PC-9 (cell line): ENCODE measurements at places on chromosomes 1 and 21. TPM values are rescaled to one million over a fixed set of nuclear protein-coding genes. Genes with fewer than 3 reads are reported as not detected.

The KCNJ6 gene
- not detected in 2 replicates for total RNA-seq

The BSND gene
- 0.09 TPM in 1 of 2 replicates, not detected in the other for total RNA-seq

The OLIG2 gene
- total RNA-seq = not detected in 2 replicates

The GNAT2 gene
- 0.52 and 0.63 TPM in 2 replicates for total RNA-seq

The SLC45A1 gene
- 0.20 TPM in 1 of 2 replicates, not detected in the other for total RNA-seq

The OR2T6 gene
- total RNA-seq = not detected in 2 replicates

The ARHGAP29 gene
- total RNA-seq = 123 and 137 TPM in 2 replicates

The CRP gene
- total RNA-seq = not detected in 2 replicates

The GCSAML gene
- total RNA-seq = not detected in 2 replicates

DNA sequence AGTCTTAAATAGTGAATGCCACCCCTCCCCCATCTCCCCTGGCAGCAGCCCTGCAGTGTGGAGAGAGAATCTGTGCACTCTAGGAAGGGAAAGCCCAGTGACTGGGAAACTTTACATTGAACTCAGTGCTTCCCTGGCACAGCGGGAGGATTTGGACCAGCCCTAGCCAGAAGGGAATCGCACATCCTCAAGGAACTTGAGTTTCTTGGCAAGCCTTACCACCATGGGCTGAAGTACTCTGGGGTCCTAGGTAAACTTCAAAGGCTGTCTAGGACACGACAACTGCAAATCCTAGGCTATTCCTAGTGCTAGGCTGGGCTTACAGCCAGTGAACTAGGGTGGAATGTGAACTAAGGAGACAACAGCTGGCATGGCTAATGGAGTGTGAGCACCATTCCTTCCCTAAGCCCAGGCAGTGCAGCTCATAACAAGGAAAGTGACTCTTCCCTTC lies 88.3 kb downstream of the COL24A1 start:
- no peak for DNase-seq

GRCh38 chr21:37273440-37273839 lies 6.3 kb upstream of the VPS26C start:
- no peak for DNase-seq

DNA sequence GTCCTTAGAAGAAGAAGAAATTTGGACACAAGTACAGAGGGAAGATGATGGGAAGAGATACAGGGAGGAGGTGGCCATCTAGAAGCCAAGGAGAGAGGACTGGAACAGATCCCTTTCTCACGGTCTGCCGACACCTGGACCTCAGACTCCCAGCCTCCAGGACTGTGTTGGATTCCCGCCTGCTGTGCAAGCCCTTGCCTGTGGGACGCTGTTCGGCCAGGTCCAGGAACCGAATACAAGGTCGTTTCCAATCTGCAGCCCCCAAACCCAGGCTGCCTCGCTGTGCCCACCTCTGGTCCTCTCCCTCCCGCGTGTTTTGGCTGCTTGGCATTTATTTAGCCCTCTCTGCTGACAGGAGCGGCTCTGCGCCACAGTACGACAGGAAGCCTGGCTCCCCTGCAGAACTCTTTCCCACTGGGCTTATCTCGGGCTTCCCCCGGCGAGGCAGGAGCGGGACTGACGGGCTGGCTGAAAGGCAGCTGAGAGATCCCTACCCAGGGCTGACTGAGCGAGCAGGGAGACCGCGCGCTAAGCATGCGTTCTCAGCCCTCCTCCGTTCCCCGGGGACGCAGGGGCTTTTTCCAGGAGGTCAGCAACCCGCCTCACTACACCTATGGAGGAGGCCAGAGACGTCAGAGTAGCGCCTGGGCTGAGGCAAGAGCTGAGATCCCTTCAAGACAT lies 238.4 kb downstream of the TNR start:
- no peak for DNase-seq

DNA sequence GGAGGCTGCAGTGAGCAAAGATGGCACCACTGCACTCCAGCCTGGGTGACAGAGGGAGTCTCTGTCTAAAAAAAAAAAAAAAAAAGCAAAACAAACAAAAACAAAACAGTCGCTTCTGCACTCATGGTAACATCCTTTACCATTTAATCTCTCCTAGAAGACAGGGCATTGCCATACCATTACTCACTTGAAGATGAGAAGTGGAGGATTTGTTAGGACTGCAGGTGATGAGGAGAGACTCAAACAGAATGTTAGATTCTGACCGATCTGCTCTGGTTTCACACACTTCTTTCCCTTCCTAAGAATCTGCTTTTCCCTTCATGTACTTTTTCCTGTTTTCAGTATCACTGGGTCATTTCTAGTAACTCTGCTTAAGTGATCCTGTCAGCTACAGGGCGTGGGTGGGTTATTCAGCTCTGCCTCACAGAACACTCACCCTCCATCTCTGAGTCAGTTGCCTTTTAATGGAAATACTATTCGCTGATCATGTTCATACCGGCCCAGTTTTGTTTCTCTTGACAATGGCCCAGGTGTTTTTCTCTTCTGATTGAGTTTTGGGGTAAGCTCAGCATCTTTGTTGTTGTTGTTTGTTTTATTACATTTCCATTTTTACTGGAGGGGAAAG lies 148.0 kb upstream of the ERG start:
- DNase-seq = no peak

- DNase-seq = no peak
Observed at GRCh38 chr1:234331507-234331906, 41.7 kb upstream of the COA6 start.

DNA sequence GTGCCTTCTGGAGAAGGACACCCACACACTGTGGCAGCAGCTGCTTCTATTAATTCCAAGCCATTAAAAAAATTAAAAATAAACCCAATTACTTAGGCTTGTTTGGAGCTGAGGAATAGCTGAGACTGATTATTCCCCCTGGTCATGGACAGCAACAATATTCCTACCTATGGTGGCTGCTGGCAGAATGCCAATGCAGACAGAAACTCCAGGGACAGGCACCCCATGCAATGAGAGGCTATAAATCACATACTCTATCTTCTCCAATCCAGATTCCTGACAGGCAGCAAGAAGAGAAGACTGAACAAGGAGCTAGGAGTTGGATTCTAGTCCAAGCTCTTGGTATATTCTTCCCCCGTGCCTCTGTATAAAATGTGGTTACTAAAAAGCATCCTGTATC lies 275.4 kb upstream of the BEND5 start:
- no peak for DNase-seq

DNA sequence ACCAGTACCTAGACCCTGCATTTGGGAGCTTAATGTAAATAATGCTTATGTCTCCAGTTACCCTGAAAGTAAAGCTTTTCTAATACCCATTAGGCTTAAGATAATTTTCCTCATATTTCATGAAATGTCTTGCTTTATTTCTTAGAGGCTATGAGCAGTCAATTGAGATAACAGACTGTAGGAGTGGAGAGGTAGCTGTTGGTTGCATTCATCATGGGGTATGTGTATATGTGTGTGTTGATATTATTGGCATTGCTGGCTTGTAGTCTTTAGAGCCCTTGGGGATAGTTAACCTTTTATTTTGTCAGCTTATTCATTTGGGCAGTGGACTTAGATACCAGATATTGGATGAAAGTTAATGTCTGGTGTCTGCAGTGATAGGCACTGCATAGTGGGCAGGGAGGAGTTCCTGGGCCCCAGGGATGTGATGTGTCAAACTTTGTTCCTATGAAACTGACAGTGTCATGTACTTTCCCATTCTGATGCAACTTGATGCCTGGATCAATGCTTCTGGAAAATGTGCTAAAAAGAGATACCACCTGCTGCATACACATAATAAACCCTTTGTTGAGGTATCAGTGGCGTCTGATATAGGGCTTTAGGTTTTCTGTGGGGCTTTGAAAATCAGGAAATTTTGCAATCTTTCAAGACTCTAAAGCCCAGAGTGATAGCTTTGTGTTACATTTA lies 83.9 kb downstream of the MAST2 start:
- no peak for DNase-seq

GRCh38 chr1:186762653-186763052 lies 66.1 kb upstream of the PLA2G4A start:
- DNase-seq = no peak

DNA sequence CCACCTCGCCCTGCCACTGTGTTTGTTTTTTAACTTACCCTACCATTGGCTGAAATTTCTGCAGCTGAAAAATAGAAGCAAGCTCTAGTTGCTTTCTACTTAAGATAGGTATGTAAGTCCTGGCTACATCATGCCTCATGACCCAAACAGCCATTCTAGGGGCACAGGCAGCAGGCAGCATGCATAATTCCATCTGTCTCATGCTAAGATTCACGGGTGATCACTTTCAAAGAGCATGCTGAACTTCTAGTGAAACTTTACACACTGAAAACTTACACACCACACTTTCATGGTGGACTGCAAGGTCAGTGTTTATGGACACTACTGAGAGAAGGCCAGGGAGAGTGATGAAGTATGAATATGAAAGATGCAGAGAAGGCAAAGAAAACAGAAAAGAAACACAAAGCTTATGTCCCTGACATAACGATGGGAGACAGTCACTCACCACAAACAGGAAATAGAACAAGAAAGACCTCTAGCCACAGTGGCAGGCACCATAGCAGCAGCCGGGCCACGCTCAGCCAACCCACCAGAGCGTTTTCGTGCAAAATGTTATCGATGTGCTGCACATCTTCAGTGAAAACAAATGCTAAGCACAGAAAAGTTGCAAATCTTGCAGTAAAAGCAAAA lies 102.3 kb upstream of the TIAM1 start:
- no peak for DNase-seq

- DNase-seq = peak; percentile 63
Observed at GRCh38 chr1:10031461-10031860, 1.3 kb upstream of the UBE4B start.

DNA sequence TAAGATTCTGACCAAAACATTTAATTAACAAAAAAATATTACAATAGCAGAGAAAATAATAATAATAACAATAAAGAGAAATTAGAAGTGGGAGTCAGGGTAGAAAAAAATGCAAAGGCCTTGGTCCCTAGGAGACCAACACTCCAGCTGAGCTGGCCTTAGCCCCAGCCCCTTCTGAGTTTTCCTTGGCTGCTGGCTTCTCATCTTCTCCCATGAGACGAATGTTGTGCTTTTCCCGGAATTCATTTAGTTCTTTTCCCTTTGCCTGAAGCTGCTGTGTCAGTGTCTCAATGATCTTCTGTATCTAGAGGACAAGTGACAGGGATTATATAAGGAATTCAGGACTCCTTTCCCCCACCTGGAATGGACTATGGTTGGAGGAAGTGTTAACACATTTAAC lies 2.4 kb downstream of the KLHDC9 start:
- no peak for DNase-seq

GRCh38 chr1:112370996-112371395 lies 25.0 kb upstream of the CTTNBP2NL start:
- no peak for DNase-seq

- no peak for DNase-seq
Observed at GRCh38 chr1:237894131-237894530, 3.4 kb upstream of the ZP4 start.

GRCh38 chr1:153081736-153082135 lies 10.3 kb upstream of the SPRR2B start:
- no peak for DNase-seq

- no peak for DNase-seq
Observed at GRCh38 chr1:197199923-197200271, 53.4 kb upstream of the ASPM start.

DNA sequence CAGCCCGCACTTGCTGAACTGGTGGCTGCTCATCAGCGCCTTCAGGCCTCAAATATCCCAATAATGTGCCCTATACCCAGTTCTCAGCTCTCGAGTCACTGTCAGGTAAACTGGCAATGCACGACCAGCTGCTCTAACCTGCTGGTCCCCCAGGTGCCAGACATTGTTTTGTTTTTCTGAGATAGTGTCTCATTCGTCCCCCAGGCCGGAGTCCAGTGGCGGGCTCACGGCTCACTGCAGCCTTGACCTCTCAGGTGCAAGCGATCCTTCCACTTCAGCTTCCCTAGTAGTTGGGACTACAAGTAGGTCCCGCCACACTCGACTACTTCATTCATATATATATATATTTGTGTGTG lies 1.0 kb upstream of the NADK start:
- DNase-seq = no peak

- DNase-seq = no peak
Observed at GRCh38 chr1:180299479-180300221, 69.6 kb downstream of the LHX4 start.
